Heart right ventricle (tissue), 16 donors: ENCODE measurements at places on chromosomes 1 and 21.
A peak's percentile ranks its signal among the peaks of the same experiment; 100 is the strongest.

GRCh38 chr1:220182656-220183055 is 88.7 kb downstream of the IARS2 start:
- no peaks in the 10 kb centered on the region for H3K4me1 ChIP-seq
- no peak overlapping the region for H3K27ac ChIP-seq
- peaks cover 97% of the 10 kb centered on the region for H3K36me3 ChIP-seq
- no peaks in the 10 kb centered on the region for H3K27me3 ChIP-seq
- DNase-seq: no peak

DNA sequence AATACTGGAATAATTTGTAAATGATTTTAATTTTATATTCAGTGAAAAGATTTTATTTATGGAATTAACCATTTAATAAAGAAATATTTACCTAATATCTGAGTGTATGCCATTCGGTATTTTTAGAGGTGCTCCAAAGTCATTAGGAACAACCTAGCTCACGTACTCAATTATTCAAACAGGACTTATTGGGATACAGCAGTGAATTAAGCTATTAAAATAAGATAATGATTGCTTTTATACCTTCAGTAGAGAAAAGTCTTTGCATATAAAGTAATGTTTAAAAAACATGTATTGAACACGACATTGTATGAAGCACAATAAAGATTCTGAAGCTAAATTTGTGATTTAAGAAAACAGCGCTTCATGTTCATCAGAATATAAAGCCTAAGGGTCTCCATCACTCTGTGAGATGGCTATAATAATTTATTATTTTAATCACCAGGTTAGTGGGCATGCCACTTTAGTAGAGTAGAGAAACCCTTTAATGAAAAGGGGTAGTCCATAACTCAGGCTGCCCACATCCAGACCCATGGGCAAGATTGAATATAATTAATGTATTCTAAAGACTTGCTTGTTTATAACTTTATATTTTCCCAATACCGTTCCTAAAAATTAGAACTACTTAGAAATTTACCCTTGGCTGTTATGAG is 3.2 kb downstream of the CCN1 start:
- peaks cover 25% of the 10 kb centered on the region for H3K36me3 ChIP-seq
- no peak for DNase-seq
- peak overlapping the region; percentile 99 for H3K27ac ChIP-seq
- H3K4me3 ChIP-seq: peak overlapping the region; percentile 78
- peaks cover 41% of the 10 kb centered on the region for H3K4me1 ChIP-seq

- DNase-seq: no peak
- H3K4me1 ChIP-seq: no peaks in the 10 kb centered on the region
- no peak overlapping the region for H3K27ac ChIP-seq
- H3K36me3 ChIP-seq: no peaks in the 10 kb centered on the region
These were observed 13.3 kb downstream of the PRSS38 start for GRCh38 chr1:227828786-227829185.

- no peak for DNase-seq
- H3K27me3 ChIP-seq: no peaks in the 10 kb centered on the region
- peaks cover 12% of the 10 kb centered on the region for H3K4me1 ChIP-seq
- H3K27ac ChIP-seq: no peak overlapping the region
These were observed 19.4 kb upstream of the SRSF4 start for GRCh38 chr1:29200906-29201594.

DNA sequence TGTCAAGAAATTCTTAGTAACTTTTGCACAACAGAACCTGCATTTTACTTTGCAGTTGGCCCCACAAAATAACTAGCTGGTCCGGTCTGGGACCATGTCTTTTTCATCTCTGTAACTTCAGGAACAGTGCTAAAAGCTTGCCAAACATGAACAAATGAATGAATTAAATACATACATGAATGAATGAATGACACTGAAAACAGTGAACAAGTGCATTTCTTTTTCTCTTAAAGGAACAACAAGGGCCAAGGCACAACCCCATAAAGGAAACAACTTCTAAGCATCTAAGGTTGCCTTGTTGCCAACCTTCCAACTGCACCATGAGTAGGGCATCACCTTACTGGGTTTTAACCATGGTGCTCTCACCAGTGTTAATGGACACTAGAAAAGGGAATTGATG is 534.4 kb upstream of the PKN2 start:
- H3K27ac ChIP-seq: no peak overlapping the region
- H3K4me3 ChIP-seq: no peak overlapping the region
- DNase-seq: no peak
- H3K27me3 ChIP-seq: no peaks in the 10 kb centered on the region
- H3K4me1 ChIP-seq: no peaks in the 10 kb centered on the region
- no peaks in the 10 kb centered on the region for H3K36me3 ChIP-seq

DNA sequence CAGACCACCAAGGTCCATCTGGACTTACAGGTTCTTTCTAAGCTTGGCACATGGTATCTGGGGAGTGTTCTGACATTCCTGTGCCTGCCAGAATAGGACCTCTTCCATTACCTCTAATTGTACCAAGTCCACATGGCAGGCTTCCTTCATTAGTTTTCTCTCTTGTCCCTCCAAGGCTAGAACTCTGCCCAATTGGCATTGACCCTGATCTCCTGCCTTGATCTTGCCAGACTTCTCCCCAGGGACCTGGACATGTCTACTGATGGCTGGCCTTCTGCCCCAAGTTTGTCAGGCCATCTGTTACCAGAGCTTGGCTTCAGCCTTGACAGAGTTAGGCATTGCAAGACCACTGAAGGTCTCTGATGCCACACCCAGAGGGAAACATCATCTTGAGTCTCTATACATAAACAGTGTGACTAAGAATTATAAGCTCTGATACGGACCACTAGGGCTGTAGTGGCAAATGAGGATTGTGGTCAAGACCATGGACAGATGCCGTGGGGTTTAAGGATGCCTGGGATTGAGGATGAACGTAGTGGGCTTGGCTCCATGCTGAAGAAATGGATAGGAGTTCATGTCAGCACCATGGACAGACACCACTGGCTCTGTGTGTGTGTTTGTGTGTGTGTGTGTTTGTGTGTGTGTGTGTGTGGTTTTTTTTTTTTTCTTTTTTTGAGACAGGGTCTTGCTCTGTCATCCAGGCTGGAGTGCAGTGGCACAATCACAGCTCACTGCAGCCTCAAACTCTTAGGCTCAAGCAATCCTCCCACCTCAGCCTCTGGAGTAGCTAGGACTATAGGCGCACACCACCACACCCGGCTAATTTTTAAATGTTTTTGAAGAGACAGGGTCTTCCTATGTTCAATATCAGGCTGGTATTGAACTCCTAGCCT is 19.5 kb upstream of the PSMB2 start:
- H3K4me3 ChIP-seq: no peak overlapping the region
- H3K36me3 ChIP-seq: no peaks in the 10 kb centered on the region
- H3K27ac ChIP-seq: no peak overlapping the region
- no peaks in the 10 kb centered on the region for H3K4me1 ChIP-seq

DNA sequence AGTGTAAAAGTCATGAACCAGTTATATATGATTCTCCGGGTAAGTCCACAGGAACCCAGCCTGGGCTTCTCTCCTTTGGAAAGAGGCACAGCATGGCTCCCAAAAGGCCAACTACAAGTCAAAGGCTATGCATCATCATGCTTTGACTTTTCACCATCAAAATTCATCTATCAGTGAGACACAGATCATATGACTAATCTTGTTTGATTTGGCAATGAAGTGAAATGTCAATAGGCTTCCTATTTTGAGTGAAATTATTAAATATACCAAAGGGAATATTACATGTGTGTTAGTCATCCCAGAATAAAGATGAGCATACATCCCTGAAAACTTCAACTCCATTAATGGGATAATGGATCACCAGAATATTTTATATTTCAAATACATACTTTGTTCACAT is 83.5 kb upstream of the ADGRL2 start:
- no peaks in the 10 kb centered on the region for H3K36me3 ChIP-seq
- no peak for DNase-seq
- no peaks in the 10 kb centered on the region for H3K27me3 ChIP-seq

DNA sequence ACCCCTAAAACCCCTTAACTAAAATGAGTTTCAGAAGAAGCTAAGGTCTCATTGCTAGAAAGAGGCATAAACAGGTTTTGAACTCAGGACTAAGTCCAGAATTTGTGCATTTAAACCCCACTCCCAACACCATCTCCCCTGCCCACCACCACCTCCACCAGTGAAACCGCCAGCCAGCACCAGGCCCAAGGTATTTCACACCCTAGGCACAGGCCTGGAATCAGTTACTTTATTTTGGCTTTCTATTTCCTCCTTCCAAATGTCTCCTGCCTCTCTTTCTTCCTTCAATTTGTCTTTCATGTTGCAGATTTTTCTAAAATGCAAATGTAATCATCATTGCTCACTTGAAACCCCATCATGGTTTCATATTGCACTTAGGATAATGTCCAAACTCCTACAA is 1.9 kb upstream of the IPO13 start:
- peaks cover 33% of the 10 kb centered on the region for H3K4me1 ChIP-seq
- H3K27ac ChIP-seq: no peak overlapping the region
- H3K36me3 ChIP-seq: peaks cover 12% of the 10 kb centered on the region
- DNase-seq: no peak
- H3K4me3 ChIP-seq: no peak overlapping the region

- H3K27me3 ChIP-seq: no peaks in the 10 kb centered on the region
- H3K4me1 ChIP-seq: no peaks in the 10 kb centered on the region
- no peak overlapping the region for H3K4me3 ChIP-seq
- H3K36me3 ChIP-seq: no peaks in the 10 kb centered on the region
- no peak for DNase-seq
These were observed 18.2 kb upstream of the PDC start for GRCh38 chr1:186479162-186479561.

GRCh38 chr1:48649880-48650279 is 126.8 kb downstream of the BEND5 start:
- no peak overlapping the region for H3K4me3 ChIP-seq
- H3K27ac ChIP-seq: no peak overlapping the region
- H3K36me3 ChIP-seq: no peaks in the 10 kb centered on the region
- DNase-seq: no peak
- no peaks in the 10 kb centered on the region for H3K4me1 ChIP-seq
